ENCODE measurements at places on chromosomes 16 and 17. TPM values are rescaled to one million over a fixed set of nuclear protein-coding genes. Genes with fewer than 3 reads are reported as not detected.

GJD3 gene
- total RNA-seq: not detected

MATCAP1 gene
- total RNA-seq: 12.6 TPM

RPTOR gene
- total RNA-seq: 31.7 TPM

ZMYND15 gene
- total RNA-seq: 0.46 TPM

TM4SF5 gene
- total RNA-seq: not detected

CCDC182 gene
- not detected for total RNA-seq

PLA2G10 gene
- not detected for total RNA-seq

MYH2 gene
- total RNA-seq: not detected

TMEM220 gene
- 7.8 TPM for total RNA-seq

TVP23A gene
- total RNA-seq: 1.5 TPM

FUS gene
- 65.0 TPM for total RNA-seq

UNC13D gene
- 27.1 TPM for total RNA-seq

PRSS8 gene
- total RNA-seq: 0.31 TPM

ADAM11 gene
- 0.38 TPM for total RNA-seq

TMED6 gene
- total RNA-seq: not detected

BCL6B gene
- 7.7 TPM for total RNA-seq

KRT40 gene
- total RNA-seq: not detected

HOXB9 gene
- 0.48 TPM for total RNA-seq

HOXB4 gene
- total RNA-seq: 1.6 TPM

ALOXE3 gene
- not detected for total RNA-seq

LRRC3C gene
- total RNA-seq: not detected

CCDC92B gene
- not detected for total RNA-seq

CDC42EP4 gene
- total RNA-seq: 202 TPM

KRT20 gene
- not detected for total RNA-seq

OR4D1 gene
- total RNA-seq: not detected

RTN4RL1 gene
- total RNA-seq: 4.7 TPM
